NCI-H1436 treated with DMSO at 0.1 percent for 48 hours (cell line): ENCODE measurements at places on chromosomes 5 and 9.

GRCh38 chr5:82403026-82403425 is 124.9 kb upstream of the RPS23 start:
- DNase-seq, result no peak

DNA sequence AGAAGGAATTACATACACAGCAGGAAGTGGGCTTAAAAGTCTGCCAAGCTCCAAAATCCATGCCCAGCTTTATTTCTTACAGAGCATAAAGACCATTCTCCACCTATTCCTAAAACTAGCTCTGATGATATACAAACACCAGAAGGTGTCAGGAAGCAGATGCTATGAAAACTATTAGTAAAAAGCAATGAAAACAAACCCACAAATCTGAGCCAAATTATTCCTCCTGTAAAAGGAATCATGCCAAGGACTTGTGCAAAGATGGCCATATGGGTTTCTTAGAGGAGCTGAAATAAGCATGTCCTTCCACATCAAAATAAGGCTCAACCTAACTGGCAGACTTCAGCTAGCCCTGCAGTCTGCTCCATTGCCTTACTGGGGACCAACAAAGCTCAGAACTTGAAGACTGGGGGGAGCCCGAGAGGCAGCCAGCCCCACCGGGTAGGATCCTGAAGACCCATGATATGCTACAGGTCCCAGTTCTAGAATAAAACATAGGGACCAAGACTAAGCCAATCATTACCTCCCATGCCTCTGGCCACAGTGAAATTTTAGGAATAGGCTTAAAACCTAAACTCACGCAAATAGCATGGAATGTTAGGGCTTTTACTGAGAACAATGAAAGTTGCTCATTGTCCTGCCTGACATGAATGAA is 42.8 kb upstream of the GABRP start:
- no peak for DNase-seq

DNA sequence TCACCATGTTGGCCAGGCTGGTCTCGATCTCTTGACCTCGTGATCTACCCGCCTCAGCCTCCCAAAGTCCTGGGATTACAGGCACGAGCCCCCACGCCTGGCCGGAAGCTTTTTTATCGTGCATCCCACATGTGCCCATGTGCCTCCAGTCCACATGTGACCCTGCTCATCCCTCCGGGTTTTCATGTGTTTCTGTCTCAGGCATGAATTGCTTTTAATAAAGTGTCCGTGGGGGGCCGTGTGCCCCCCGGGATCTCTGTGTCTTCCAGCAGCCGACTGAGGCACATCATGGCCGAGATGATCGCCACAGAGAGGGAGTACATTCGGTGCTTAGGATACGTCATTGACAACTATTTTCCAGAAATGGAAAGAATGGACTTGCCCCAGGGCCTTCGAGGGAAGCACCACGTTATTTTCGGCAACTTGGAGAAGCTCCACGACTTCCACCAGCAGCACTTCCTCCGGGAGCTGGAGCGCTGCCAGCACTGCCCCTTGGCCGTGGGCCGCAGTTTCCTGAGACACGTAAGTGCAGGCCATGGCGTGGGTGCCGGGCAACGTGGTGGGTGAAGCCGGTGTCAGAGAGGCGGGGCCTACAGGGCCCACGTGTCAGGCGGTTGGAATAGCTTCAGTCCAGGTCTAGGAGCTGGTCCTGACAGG is 22.1 kb upstream of the LRRC14B start:
- no peak for DNase-seq

DNA sequence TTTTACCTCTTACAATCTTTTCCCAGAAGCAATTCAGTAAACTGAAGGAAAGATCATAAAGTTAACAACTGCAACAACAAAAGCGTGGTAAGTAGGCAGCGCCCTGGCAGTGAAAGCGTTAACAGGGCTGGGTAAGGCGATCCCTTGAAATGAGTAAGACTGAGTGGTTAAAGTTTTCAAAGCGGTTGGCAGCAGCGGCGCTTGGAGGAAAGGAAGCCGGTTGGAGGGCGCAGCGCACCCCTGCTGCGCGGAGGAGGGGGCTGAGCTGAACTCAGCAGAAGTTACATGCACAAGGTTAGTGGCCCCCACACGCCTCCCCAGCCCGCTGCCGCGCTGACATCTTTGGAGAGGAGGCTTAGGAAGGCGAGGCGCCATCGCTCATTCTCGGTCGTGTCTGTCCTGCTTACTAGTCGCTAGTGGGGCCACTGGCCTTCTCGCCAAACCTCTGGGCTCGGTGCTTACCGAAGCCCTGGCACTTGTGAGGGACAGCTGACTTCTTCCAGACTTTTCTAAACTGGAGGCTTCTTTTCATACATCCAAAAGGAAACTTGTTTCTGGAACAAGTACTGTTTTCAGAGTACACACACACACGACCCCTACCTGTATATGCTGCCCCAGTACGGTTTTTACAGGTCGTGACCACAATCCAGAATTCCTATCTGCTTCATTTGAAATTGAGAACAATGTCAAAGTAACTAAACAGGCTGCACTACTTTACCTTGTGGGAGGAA is at the start of gene SH3RF2:
SH3RF2 (plus strand) TSS at position 178 of the 731 bp plus-strand sequence. CDS start 1,351 bp downstream, outside the sequence.
- DNase-seq, result no peak

GRCh38 chr9:75065510-75065909 is 22.4 kb downstream of the NMRK1 start:
- no peak for DNase-seq

GRCh38 chr9:133144142-133144903 is 19.4 kb downstream of the GBGT1 start:
- DNase-seq, result no peak

DNA sequence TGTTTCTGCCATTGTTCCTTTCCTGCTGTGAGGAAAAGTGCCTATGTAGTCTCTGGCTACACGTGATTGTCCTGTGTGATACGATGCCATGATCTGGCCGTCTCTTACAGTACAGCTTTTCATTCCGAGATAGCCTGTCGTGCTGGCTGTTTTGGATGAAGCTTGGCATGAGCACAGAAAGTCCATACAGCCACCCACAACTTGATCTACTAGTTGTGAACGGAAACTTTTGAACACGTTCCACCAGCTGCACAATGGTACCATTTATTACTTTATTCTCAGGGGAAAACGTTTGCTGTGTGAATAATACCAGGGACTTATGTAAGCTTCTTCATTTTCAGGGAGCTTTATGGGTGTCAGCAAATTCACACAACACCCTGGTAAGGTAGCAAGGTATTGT is 217.6 kb upstream of the ANKRD55 start:
- no peak for DNase-seq

DNA sequence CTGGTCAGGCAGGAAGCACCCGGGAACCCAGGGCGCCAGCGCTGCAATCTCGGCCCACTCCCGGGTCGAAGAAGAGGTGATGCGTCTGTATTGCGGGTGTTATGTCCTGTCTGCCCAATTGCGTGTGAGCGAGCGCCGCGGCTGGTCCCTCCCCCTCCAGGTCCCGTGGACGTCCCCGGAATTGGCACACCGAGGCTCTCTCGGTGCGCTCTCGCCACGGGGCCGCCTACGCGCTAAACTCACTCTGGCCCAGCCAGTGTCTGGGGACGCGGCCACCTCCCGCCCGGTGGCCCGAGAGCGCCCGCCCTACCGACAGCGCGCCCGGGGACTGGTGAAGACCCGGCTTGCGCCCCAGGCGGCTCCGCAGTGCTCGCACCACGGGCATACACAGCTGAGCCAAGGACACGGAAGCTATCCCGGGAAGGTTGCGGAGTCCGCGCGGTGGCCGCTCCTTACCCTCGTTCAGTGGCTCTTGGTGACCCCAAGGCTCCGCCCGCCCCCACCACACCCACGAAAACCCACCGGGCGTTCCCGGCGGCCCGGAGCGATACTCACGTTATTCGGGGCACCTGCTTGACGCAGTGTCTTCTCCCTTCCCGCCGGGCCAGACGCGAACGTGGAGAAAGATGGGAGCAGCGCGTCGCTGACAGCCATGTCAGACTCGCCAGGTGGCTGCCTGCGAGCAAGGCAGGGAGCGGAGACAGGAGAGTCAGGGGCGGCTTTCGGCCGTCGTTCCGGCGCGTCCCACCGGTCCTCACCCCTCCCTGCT is 1.0 kb downstream of the KLF4 start:
- no peak for DNase-seq

DNA sequence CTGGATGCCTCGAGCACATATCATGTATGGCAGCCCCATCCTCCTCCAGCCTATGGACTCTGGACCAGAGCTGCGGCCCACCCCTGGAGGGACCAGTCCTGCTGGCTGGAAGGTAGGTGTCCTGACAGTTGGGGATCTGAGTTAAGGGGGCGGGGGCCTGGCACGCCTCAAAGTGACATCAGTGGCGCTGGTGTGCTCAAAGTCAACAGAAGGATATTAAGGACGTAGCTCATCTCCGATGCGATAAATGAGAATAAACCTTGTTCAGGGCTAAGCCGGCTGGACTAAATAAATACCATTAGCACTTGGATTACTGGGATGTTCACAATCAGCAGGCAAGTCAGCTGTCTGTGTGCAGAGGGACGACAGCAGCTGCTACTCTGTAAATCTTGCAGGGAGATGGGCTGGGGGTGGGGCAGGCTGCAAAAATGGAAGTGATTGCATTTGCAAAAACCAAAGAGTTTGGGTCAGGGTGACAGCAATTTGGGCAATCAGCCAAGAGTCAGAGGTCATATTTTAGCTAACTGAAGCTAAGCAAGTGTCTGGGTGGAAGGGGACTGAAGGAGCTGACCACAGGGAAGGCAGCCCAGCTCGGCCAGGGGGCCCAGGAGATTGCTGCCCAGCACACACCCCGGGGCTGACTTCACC is 80.0 kb upstream of the LRRTM2 start:
- no peak for DNase-seq

GRCh38 chr5:155898284-155898683 is 428.7 kb upstream of the SGCD start:
- no peak for DNase-seq

- DNase-seq, result no peak
Measured at GRCh38 chr5:96347502-96348292, 85.4 kb downstream of the PCSK1 start.

DNA sequence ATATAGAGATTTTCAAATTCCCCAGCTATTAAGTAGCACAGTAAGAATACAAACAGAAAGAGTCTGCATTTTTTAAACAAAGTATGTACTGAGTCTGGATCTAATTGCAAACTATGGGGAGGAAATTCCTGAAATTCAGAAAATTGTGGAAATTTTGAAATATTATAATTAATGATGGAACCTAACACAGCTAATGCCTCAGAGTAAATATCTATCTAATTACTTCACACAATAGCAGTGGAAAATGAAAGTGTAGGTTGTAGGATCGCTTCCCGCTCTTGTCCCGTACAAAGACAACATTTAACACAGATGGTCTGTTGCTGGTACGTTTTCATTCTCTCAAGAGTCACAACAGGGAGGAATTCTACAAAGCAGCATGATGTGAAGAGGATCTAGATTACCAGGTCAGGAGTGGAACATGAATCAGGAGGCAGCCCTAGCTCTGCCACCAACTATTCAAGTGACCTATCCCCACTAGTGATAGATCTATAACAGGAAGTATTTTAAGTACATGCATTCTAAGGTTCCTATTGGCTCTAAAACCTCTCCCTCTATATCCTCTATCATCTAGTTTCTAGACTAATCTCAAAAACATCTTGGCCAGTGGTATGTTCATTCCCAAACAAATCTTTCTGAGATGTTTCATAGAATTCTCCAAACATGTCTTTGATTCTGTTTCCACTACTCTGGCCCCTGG is 58.9 kb upstream of the GRAMD2B start:
- DNase-seq, result no peak

- no peak for DNase-seq
Measured at GRCh38 chr5:32210151-32210550, 36.0 kb upstream of the GOLPH3 start.

GRCh38 chr9:135283671-135284070 is 195.9 kb upstream of the PPP1R26 start:
- no peak for DNase-seq

GRCh38 chr5:102701748-102702147 is 53.4 kb upstream of the PAM start:
- no peak for DNase-seq

DNA sequence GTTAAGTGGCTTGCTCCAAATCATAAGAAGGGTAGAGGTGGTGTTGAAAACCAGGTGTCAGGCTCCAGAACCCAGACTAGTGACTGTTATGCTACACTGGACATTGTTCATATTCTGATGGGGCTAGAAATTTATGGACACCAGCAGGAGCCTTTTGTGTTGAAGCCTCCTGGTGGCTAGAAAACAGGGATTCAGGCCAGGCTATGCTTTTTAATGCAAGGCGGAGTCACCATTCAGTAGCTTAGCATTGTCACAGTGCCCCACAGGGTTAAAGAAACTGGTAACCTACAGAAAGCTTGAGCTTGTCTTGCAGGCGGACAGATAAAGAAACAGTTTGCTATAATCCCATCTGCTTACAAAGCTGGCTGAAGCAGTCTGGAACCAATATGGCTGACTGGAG is 23.0 kb upstream of the GOLM1 start:
- no peak for DNase-seq

GRCh38 chr5:105639511-105639910 is 2031.2 kb downstream of the EFNA5 start:
- DNase-seq, result no peak

- DNase-seq, result no peak
Measured at GRCh38 chr5:149666212-149666852, 63.8 kb upstream of the PPARGC1B start.

DNA sequence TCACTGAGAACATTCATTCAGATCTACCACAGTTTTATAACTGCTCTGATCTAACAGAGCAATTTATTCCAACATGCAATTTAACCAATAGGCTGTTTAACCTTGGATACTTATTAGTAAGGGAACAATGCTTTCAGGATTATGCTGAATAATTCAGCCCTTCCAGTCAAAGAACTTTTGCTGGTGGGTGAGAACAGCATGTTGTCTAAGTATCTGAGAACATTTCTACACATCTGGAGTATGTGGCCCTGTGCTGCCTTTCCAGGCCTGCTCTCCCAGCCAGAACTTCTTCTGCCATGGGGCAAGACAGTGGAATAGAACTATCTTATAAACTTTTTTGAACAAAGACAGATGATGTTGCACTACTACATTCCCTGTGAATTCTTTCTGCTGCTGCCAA is 55.8 kb downstream of the NFIB start:
- no peak for DNase-seq

GRCh38 chr5:154422298-154422697 is 23.5 kb upstream of the SAP30L start:
- no peak for DNase-seq

DNA sequence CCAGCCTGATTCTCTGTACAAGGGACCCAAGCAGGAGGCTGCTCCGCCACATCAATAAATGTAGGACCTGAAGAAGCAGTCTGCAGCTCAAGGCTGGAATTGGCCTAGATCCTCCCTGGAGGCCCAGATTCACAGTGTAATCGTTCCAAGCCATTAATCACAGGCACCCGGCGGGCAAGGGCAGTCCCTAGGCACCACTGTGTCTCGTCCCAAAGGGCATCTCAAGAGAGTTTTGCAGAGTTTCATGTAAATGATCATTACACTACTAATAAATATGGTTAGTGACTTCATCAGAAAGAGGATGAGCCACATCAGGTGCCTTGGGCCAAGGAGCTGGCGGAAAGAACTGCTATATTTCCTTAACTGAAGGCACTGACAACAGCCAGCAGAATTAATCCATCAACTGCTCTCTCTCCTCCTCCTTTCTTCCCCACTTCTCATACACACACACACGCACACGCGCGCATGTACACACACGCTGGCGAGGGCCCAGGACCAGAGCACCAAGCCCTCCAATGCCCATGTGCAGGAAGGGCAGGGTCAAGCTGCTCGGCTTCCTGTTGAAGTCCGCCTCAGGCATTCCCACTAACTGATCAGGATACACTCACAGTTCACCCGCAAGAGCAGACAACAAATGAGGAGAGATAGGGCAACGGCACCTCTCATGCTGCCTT is 33.9 kb downstream of the GNAQ start:
- no peak for DNase-seq
